Activated CD4-positive, alpha-beta T cell treated with anti-CD3 and anti-CD28 coated beads, Interleukin-2, amount 50 U/mL, for 16 hours (primary cell): ENCODE measurements at places on chromosomes 5 and 9.

DNA sequence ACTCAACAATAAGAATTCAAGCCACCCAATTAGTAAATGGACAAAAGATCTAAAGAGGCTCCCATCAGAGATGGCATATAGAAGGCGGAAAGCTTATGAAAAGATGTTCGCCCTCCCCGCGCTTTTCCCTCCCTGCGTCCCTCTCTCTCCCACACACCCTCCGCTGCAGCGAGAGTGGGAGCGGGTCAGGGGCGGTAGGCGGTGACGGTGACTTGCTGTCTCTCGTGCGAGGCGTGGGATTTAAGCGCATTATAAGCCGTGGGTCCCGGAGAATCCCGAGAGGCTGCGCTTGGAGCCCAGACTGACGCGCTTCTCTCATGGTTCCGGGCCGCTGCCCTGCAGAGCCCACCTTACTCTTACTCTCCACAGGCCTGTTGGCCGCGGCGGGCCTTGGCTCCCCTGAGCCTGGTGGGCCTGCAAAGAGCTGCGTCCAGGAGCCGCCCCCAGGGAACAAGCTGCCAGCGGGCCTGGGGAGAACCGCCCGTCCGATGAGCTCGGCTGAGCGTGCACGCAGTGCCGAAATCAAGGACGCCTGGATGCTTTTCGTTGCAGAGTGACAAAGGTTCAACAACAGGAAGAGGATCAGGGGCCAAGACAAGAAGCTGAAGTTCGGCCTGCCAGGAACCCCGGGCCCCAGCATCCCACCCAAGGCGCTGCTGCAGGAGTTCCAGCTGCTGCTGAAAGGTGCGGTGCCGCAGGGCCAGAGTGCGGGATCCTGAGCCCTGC, 42.6 kb upstream of the BICD2 start:
- DNase-seq, result no peak

GRCh38 chr5:67549947-67550346, 353.3 kb upstream of the CD180 start:
- no peak for DNase-seq

- no peak for DNase-seq
These were observed 120.2 kb upstream of the CCDC152 start for GRCh38 chr5:42636425-42636824.

GRCh38 chr9:107237873-107238272, 45.2 kb upstream of the RAD23B start:
- peak; percentile 54 for DNase-seq

DNA sequence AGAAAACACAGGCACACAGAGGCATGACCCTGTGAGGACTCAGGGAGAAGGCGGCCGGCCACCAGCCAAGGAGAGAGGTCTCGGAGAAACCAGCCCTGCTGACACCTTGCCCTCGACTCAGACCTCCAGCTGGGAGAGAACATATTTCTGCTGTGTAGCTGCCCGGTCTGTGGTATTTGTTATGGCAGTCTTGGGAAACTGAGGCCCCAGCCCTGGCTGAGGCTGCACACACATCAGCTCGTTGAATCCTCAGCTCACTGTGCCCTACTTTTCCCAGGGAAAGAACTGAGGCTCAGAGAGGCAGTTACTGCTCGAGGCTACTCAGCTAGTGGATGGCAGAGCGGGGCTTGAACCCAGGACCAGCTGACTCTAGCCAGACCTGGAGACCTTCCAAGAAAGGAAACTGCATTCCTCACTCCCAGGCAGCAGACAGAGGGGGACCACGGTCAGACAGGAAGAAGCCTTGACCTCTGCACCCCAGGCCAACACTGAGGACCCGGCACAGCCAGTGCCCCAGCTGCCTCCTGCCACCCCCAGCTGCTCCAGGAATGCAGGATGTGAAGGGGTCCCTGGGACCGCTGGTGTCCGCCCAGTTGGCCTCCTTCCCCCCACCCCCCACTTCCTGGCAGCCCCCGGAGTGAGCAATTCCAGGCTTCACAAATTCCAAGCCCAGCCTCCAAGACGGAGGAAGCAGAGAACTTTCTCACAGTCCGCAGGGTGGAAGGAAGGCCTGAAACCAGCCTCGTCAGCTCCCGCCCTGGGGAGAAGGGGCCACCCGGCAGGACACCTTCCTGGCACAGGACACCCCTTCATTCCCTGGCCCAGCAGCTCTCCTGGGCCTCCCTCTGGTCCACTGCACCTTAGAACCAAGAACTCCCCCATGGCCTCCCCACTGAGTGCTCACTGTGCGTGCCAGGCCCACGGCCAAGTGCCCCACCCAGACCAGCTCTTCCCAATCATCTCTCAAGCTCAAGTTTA, 69.9 kb downstream of the LRSAM1 start:
- DNase-seq, result no peak

GRCh38 chr5:138440159-138441073, 1.6 kb downstream of the REEP2 start:
- no peak for DNase-seq

GRCh38 chr5:1101961-1102713, 9.7 kb downstream of the SLC12A7 start:
- DNase-seq, result no peak

GRCh38 chr5:151005950-151006576, 14.3 kb upstream of the GPX3 start:
- DNase-seq, result no peak

GRCh38 chr5:149603920-149604319, 22.6 kb downstream of the ARHGEF37 start:
- DNase-seq, result no peak
